Activated naive CD4-positive, alpha-beta T cell treated with Interleukin-2 at 50 U/mL for 16 hours (primary cell): ENCODE measurements at places on chromosomes 4 and X.

DNA sequence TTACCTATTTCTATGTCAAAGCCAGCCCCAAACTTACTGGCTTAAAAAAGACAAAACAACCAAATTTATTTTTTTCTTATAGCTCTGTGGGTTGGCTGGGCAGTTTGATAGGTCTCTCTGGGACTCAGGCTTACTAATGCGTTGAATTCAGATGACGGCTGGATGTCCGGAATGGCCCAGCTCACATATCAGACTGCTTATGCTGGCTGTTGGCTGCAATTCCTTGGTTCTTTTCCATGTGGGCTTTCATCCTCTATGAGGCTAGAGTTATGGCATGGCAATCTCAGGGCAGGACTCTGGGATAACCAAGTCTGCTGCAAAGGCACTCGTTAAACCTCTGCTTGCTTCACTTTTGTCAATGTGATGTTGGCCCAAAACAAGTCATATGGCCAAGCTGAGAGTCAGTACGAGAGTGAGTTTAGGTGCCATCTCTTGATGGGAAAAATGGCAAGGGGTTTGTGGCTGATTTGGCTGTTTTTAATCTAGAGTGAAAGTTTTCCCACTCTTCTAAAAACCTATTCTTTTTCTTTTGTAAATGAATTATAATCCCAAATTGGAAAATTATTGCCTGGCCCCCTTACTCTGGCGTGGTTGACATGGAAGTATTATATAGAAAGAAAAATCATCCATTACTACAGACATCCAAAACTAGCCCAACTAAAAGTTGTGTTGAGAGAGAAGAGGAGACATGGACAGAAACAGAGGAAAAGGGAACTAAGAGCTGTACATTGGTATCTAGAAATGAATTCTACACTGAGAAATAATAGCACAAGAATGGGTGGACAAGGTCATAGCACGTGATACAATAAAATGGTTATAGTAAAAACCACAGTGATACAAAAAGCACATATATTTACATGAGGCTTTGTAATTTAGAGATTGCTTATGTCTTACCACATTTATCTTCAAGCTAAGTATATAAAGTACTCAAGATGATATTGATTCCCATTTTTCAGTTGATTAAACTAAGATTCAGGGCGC lies 6.6 kb downstream of the PRIMPOL start:
- DNase-seq: no peak

- DNase-seq: no peak
Observed at GRCh38 chr4:89101256-89102161, 9.8 kb upstream of the TIGD2 start.

DNA sequence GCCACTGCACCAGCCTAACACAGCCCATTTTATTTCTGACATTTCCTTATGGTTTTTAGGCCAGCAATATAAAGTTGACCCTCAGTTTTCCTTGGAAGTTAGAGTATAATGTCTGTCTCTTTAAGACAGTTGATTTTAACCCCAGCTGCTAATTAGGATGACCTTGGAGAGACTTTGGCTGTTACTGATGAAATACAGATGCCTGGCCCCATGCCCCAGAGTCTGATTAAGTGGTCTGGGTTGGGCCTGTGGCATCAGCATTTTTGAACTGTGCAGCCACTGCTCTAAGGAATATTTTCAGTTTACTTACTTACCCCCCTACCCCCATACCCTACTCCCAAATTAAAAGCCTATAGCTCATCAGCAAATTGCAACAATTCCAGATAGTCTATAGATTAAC lies 85.8 kb downstream of the DCLK2 start:
- no peak for DNase-seq

DNA sequence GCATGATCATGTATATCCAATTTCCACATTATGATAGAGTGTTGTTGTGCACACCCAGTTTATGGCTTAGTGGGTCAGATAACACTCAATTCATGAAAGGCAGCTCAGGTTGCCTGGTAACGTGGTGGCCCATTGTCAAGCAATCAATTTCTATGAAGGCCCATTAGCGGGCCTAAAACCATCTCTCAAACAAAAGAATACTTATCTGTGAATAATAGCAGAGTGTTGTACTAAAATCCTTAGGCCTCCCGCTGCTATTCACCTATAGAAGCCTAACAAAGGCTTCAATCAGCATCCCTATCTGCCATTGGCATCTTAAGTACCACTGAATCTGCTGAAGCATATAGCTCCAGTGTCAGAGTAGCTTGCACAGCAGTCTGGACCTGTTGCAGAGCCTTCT lies 849.6 kb upstream of the POU3F4 start:
- no peak for DNase-seq

GRCh38 chr4:186953599-186954260 lies 230.1 kb upstream of the FAT1 start:
- no peak for DNase-seq

- DNase-seq: no peak
Observed at GRCh38 chr4:153788413-153789276, at the start of gene SFRP2. SFRP2 (minus strand) TSS chr4:153789083; CDS start chr4:153788835, 248 bp downstream.

- DNase-seq: no peak
Observed at GRCh38 chr4:140102421-140102820, 51.6 kb downstream of the MAML3 start.

DNA sequence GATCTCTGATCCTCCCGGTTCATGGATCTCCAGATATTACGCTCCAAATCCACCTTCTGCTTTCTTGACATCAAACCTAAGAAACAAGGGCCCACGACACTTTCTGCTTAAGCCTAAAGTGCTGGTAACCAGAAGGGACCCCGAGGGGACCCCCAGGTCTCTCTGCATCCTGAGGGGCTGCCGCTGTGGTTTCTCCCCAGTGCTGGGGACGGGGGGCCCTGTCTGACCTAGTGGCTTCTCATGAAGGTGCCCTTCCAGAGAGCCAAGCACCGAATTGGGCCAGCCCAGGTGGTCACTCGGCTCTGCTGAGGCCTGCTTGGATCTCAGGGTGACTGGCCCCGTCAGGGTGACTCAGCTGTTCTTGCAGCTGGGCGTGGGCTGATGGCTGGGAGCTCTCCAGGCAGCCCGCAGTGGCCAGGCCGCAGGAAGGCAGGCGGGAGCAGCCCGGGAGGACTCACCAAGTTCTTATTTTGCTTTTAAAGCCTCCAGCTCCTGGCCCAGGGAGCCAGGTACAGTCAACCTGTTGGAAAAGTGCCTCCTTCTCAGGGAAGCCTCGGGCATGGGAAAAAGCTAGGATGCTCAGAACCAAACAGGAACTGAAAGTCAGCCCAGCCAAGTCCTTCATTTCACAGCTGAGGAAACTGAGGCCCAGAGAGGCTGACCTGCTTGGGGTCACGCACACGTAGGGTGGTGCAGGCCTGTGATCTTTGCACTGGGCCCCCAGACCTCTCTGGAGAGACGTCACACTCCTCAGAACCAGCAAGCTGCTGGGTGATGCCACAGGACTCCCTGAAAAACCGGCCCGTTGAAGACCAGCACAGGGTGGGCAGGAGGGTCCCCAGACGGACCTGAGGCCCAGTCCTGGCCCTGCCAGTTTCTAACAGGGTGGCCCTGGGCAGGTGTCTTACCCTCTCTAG lies 16.7 kb downstream of the BLOC1S4 start:
- DNase-seq: no peak

GRCh38 chrX:12443534-12444098 lies 305.3 kb downstream of the FRMPD4 start:
- no peak for DNase-seq

DNA sequence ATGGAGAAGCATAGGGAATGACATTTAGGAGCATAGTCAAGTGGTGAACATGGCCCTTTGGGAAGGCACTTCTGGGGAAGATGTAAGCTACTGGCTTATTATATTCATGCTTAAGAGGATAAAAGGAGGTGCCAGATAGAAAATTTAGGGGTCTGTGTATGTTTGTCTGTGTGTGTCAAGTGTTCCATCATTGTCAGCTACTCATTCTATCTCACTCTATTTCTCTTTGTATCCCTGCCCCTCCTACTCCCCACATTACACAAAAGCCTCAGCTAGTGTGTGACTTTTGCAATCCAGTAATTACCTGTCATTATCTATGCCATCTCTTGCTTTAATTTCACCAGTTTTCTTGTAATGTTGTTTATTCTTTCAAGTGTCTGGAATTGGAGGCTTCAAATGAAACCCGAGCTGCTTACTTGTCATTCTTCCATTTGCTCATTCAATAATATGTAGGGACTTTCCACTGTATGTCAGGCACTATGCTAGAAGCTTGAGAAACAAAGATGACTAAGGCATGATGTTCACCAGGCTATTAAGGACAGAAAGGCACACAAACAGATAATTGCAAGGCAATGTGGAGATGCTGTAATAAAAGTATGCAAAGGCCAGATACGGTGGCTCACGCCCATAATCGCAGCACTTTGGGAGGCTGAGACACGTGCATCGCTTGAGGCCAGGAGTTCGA lies 229.8 kb upstream of the TEX13C start:
- DNase-seq: no peak

DNA sequence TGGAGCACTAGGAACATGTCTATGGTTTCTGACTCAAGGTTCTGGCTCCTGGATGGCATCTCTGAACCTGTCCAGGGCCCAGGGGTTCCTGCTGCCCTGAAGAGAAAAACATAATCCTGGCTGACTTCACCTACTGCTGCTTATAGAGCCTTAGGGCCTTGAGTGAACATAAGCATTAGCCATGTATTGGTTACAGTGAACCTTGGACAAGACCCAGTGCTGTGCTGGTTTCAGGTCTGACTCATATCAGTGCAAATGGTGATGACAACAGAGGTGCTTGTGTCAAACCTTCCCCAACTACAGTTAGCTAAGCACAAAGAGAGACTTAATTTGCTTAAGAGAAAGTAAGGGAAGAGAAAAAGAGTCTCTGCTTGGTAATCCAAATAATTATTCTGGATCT lies 1047.2 kb downstream of the GLUD2 start:
- no peak for DNase-seq

- DNase-seq: no peak
Observed at GRCh38 chr4:81282131-81282530, 67.1 kb upstream of the PRKG2 start.
